ENCODE measurements at places on chromosomes 12 and 14.

GRCh38 chr12:46349253-46349652 is 23.3 kb downstream of the SLC38A2 start:
- no peak for DNase-seq

- DNase-seq = no peak
These were observed 24.0 kb upstream of the MDM1 start for GRCh38 chr12:68356060-68356695.

GRCh38 chr14:74548881-74549280 is 55.3 kb downstream of the ISCA2 start:
- no peak for DNase-seq

GRCh38 chr14:34817768-34818167 is 57.4 kb downstream of the BAZ1A start:
- no peak for DNase-seq

DNA sequence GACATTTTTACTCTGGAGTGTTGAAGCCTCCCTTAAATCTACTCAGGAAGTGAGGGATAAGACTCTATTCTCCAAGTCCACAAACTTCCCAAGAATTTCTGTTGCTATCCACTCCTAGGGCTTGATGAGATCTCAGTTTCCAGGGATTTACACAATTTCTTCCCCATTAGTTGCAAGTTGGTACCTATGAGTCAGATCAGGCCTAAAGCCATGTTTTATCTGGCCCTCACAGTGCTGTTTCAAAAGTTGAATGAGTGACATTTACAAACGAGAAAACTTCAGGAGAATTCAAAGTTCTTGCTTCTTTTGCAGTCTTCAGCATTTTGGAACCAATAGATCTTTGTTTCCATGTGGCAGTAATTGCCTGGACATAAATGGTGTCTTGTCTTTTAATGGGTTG is 156.4 kb upstream of the SYT10 start:
- DNase-seq = no peak

GRCh38 chr12:107749083-107749482 is 11.9 kb downstream of the PRDM4 start:
- DNase-seq = no peak
